NCI-H1417 (cell line): ENCODE measurements at places on chromosomes 16 and 17.
A peak's percentile ranks its signal among the peaks of the same experiment; 100 is the strongest.

- DNase-seq = peak; percentile 19
Measured at GRCh38 chr17:44502598-44503146, 534 bp downstream of the GPATCH8 start.

DNA sequence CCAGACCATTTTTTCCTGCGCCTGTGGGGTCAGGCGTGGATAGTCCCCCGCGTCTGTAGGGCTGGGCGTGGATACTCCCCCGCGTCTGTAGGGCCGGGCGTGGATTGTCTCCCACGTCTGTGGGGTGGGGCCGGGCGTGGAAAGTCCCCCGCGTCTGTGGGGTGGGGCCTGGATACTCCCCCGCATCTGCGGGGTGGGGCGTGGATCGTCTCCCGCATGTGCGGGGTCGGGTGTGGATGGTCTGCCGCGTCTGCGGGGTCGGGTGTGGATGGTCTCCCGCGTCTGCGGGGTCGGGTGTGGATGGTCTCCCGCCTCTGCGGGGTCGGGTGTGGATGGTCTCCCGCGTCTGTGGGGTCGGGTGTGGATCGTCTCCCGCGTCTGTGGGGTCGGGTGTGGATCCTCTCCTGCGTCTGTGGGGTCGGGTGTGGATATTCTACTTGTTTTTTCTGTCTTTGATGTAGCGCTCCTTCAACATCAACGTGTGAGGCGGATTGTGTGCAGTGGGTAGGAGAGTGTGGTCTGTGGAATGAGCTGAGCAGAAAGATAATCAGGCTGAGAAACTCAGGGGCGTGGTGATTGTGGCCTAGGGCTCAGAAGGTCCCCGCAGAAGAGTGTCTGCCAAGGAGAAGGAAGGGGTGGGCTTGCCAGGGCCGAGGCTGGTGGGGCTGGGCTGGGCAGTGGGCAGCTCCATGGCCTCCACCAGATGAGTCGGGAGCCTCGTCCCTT lies 3.2 kb downstream of the GNPTG start:
- DNase-seq = no peak

DNA sequence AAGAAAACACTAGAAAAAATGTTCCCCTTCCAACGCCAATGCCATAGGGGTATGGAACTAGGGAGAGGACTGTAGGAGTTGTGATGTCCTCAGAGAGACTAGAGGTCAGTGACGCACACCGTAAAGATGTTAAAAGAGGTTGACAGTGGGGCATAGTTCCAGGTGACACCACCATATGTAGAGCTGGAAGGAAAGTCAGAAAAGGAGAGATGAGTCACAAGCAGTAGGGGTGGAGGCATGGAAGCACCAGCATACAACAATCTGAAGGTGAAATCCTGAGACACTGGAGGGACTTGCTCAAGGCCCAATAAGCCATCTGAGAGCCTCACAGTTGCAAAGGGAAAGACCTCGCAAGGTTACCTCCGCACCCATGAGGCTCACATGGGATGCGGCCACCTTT lies 76.0 kb downstream of the ZNF18 start:
- no peak for DNase-seq

DNA sequence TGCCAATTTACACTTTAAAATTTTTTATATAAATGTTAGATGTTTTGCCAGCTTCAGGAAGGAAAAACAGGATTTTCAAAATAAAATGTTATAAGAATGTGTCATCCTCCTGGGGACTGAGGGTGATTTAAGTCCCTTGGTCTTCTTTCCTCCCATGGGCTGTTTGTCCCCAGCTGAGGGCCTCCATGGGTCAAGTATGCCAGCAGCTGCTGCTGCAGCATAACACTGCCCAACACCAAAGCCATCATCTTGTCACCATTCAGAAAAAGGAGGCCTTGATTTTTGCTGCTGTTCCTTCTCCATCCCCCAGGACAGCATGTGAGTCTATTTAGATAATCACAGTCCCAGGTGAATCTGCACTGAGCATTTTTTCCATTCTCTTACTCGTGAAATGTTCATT lies 188.5 kb downstream of the LGALS9B start:
- no peak for DNase-seq
